ENCODE measurements at places on chromosomes 3 and 15.

- no peak for DNase-seq
These were observed 730 bp downstream of the DGKG start for GRCh38 chr3:186361246-186361761.

DNA sequence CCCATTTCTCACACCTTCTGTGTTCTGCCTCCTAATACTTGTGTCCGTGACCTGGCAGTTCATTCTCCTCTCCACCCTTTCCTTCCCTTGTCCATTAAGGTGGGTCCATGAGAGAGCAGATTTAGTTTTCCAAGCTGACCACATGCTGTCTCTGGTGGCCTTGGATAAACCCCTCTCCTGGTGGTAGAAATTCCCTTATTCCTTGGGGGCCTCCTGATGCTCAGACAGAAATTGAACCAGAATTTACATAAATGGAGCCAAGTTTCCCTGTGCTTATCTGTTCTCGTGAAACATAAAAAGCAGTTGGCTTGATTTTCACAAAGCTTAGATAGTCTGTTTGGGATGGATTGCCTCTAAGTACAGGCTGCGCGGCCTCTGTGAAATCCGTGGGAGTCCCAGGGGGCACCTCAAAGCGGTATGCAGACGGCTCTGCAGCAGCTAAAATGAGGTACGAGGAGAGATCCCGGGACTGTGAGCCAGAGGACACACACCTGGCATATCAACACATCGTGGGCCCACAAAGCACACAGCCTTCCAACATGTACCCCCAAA is 101.0 kb upstream of the NMNAT3 start:
- DNase-seq = no peak

DNA sequence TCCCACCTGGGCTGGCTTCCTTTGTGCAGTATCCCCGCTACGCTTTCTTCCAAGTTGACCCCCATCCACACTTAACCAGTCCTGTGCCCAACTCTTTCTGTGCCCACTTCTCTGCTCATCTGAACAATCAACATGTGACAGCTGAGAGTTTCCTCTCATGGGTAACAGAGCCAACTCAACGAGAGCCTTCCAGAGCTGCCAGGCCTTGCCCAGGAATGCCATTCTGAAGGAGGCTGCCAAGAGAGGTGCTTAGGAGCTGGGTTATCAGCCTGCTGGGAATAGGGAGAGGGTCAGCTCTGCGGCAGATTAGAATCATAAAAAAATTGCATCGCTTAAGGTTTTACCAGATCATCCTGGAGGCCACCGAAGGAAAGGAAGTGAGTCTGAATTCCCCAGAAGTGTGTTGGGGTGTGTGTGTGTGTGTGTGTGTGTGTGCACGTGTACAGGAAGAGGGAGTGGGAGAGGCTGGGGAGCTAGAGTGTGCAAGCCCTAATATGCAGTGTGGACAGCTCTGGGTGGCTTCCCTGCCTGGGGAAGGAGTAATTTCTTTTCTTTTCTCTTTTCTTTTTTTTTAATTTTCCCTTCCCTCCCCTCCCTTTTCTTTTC is 66.7 kb downstream of the ITGA11 start:
- DNase-seq = peak; percentile 45

GRCh38 chr15:63968700-63969099 is 77.6 kb downstream of the DAPK2 start:
- no peak for DNase-seq

DNA sequence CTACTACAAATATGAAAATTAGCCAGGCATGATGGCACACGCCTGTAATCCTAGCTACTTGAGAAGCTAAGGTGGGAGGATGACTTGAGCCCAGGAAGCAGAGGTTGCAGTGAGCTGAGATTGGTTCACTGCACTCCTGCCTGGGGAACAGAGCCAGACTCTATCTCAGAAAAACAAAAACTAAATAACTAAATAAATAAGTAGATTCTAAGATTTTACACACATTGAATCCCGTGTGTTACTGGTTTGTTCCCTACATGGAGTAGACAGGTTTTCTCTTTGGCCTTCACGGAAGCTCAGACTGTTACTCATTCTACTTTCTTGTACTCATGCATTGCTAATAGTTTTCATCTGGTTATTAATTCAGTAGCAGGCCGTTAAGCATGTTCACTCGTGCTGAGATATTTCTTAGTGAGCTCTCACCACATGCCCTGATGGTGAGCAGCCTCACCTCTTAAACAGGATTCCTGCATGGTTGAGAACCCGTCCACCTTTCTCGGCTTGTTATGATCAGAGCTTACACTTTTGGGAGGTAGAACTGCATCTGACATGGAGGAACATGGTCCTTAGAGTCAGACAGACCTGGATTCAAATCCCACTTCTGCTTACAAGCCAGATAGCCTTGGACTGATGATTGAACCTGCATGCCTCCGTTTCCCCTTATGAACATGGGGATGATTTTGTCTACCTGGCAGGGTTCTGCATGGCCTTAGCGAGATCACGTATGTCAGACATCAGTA is 49.1 kb downstream of the CMTM7 start:
- DNase-seq = no peak

Measured in GDM1 (cell line).